ENCODE measurements at places on chromosomes 12 and 14. TPM values are rescaled to one million over a fixed set of nuclear protein-coding genes. Genes with fewer than 3 reads are reported as not detected.
A peak's percentile ranks its signal among the peaks of the same experiment; 100 is the strongest.

The USP44 gene
- total RNA-seq, result 9.6 TPM

The CD163 gene
- total RNA-seq, result 389 TPM

The ENDOU gene
- total RNA-seq, result 2.1 TPM

- H3K36me3 ChIP-seq, result no peaks in the 10 kb centered on the region
- no peak overlapping the region for H3K27ac ChIP-seq
- H3K27me3 ChIP-seq, result no peaks in the 10 kb centered on the region
- no peak for DNase-seq
- no peak overlapping the region for H3K4me3 ChIP-seq
Measured at GRCh38 chr14:94562022-94562421, 780 bp downstream of the SERPINA4 start.

GRCh38 chr12:55931780-55932550 lies 1.0 kb downstream of the DGKA start:
- H3K27ac ChIP-seq, result peak overlapping the region; percentile 88
- H3K4me1 ChIP-seq, result peaks cover 47% of the 10 kb centered on the region
- H3K36me3 ChIP-seq, result no peaks in the 10 kb centered on the region
- H3K27me3 ChIP-seq, result no peaks in the 10 kb centered on the region

DNA sequence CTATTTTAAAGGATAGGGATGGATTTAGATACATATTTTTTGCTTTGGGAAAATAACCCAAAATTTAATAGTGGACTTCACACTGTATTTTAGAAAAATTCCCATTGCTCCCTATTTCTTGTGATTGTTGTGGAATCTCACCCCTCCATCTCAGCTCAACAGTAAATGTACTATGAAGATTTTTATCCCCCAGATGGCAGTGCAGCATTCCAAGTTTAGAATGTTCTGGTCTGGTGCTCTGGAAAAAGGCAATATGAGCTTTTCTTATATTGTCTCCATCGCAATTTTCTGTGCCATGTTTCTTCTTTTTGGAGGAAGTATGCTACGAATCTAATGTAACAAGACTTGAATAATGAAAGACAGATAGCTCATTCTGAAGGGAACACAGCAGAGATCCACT lies 471.7 kb upstream of the SYT1 start:
- H3K36me3 ChIP-seq, result no peaks in the 10 kb centered on the region
- H3K27me3 ChIP-seq, result no peaks in the 10 kb centered on the region
- H3K27ac ChIP-seq, result no peak overlapping the region
- H3K4me1 ChIP-seq, result no peaks in the 10 kb centered on the region
- no peak overlapping the region for H3K4me3 ChIP-seq

DNA sequence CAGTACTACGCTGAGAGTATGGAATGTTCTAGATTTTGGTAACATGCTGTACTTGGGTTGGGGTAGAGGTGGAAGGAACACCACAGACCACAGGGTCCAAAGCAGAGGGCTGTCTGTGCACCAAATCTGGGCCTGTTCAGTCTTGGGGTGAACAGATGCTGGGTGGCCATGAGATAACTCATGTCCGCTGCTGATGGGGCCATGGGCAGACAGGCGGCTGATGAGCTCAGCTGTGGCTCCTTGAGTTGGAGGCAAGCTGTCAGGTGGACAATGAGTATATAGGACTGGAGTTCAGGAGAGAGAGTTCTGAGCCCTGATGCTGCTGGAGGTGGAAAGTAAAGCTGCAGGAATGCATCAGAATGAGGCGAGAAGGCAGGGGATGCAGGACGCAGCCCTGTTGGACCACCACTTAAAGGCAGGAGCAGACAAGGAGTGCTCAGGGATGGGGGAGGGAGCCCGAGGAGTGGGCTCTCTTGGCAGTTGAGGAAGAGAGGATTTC lies 6.2 kb downstream of the SMIM41 start:
- no peak overlapping the region for H3K4me3 ChIP-seq
- H3K36me3 ChIP-seq, result no peaks in the 10 kb centered on the region
- H3K27ac ChIP-seq, result no peak overlapping the region
- H3K4me1 ChIP-seq, result peaks cover 30% of the 10 kb centered on the region
- no peaks in the 10 kb centered on the region for H3K27me3 ChIP-seq

DNA sequence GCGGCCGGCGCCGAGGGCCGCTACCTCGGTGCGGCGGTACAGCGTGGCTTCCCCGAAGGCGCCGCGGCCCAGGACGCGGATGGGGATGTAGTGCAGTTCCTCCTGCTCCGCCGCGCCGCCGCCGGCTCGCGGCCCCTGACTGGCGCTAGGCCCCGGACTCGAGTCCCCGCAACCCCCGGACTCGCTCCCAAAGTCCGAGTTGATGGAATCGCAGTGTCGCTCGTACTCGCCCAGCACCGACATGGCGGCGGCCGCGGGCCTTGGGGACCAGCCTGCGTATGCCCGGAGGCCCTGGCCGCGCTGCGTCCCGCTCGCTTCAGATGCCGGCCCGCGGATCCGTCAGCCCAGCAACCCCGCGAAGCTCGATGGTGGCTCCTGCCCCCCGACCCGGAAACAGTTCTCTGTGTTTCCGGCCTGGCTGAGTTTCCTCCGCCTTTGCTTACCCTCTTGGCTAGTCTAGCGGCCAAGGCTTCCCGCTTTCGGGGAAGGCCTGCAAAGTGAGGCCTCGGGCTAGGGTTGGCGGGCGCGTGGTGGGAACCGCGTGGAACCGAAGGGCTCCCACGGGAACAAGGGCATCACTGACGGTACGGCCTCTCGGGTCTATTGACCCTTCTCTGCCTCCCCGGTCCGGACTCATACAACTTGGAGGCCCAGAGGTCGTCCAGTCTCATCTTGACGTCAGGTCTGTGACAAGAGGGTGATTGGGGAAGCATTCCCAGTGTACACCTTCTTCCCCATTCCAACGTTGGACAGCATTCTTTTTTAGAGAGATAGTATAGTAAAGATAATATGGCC lies at the start of gene NEK9:
Gene NEK9 (minus strand): TSS at position 370 of the 795 bp plus-strand sequence. CDS start 127 bp downstream, at position 243.
- peak; percentile 92 for DNase-seq
- peaks cover 30% of the 10 kb centered on the region for H3K4me1 ChIP-seq
- H3K4me3 ChIP-seq, result peak within 1 kb of the TSS; percentile 76
- H3K27ac ChIP-seq, result peak within 1 kb of the TSS; percentile 99
- H3K27me3 ChIP-seq, result no peaks in the 10 kb centered on the region
- peaks cover 18% of the 10 kb centered on the region for H3K36me3 ChIP-seq

DNA sequence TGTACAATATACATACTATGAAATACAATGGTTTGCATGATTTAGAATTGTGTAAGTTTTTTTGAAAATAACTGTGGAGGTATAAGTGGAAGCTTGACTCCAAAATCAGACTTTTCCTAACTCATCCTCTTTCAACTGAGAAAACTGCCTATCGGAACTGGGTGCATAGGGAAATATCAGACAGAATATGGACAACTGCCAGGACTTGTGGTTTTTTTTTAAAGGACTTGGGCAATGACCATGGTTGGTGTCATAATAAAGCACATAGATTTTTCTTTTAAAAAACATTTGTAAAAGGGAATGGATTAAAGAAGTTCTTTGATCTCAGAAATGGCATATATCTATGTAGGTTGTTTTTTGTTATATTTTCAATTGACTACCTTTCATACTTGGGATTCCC lies 53.3 kb upstream of the LRRK2 start:
- no peaks in the 10 kb centered on the region for H3K4me1 ChIP-seq
- H3K4me3 ChIP-seq, result no peak overlapping the region
- H3K36me3 ChIP-seq, result no peaks in the 10 kb centered on the region
- no peak overlapping the region for H3K27ac ChIP-seq
- DNase-seq, result no peak
- H3K27me3 ChIP-seq, result no peaks in the 10 kb centered on the region

- H3K36me3 ChIP-seq, result peaks cover 13% of the 10 kb centered on the region
- no peak for DNase-seq
- H3K27ac ChIP-seq, result no peak overlapping the region
- no peaks in the 10 kb centered on the region for H3K4me1 ChIP-seq
Measured at GRCh38 chr14:30958555-30959407, 66.7 kb upstream of the AP4S1 start.

The TAS2R14 gene
- 1.4 TPM for total RNA-seq

The INTS13 gene
- total RNA-seq, result 13.8 TPM

The SDSL gene
- total RNA-seq, result 1.1 TPM

- peaks cover 81% of the 10 kb centered on the region for H3K4me1 ChIP-seq
- DNase-seq, result no peak
- H3K36me3 ChIP-seq, result peaks cover 15% of the 10 kb centered on the region
- H3K27ac ChIP-seq, result peak overlapping the region; percentile 99
Measured at GRCh38 chr12:6337958-6338433, 3.9 kb downstream of the TNFRSF1A start.

- no peaks in the 10 kb centered on the region for H3K27me3 ChIP-seq
- H3K4me3 ChIP-seq, result no peak overlapping the region
- H3K36me3 ChIP-seq, result no peaks in the 10 kb centered on the region
- H3K27ac ChIP-seq, result peak overlapping the region; percentile 85
Measured at GRCh38 chr14:49999826-50000379, 107.0 kb downstream of the ARF6 start.

GRCh38 chr14:59474172-59474571 lies 9.0 kb upstream of the GPR135 start:
- H3K36me3 ChIP-seq, result no peaks in the 10 kb centered on the region
- H3K27me3 ChIP-seq, result no peaks in the 10 kb centered on the region
- DNase-seq, result no peak
- H3K27ac ChIP-seq, result no peak overlapping the region
- no peak overlapping the region for H3K4me3 ChIP-seq
- H3K4me1 ChIP-seq, result no peaks in the 10 kb centered on the region

Data from upper lobe of left lung (tissue), 6 donors.